ENCODE measurements at places on chromosomes 16 and 17.
A peak's percentile ranks its signal among the peaks of the same experiment; 100 is the strongest.

- DNase-seq: no peak
Observed at GRCh38 chr17:71937914-71938313, 182.9 kb upstream of the SOX9 start.

DNA sequence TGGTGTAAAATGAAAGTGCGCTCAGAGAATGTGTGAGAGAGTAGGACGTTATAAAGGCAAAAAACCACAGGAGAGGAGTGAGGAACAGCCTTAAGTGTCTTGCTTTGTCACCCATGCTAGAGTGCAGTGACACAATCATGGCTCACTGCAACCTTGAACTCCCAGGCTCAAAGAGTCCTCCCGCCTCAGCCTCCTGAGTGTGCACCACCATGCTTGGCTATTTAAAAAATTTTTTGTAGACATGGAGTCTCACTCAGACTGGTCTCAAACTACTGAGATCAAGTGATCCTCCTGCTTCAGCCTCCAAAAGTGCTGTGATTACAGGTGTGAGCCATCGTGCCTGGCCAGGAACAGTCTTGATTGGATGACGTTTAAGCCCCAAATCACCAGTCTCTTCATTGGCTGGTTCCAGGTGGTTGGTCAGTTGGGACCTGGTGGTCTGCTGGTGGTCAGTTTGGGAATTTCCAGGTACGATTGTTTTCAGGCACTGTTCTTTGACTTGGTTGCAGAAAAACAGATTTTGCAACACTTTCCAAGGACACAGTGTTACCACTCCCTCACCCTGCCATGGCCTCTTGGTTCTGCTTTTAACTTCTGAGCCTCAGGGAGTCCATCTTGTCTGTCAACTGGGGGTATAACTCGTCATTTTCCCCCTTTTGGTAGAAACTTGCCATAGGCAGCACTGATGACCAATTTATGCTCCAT lies 21.2 kb downstream of the DHODH start:
- DNase-seq: no peak

DNA sequence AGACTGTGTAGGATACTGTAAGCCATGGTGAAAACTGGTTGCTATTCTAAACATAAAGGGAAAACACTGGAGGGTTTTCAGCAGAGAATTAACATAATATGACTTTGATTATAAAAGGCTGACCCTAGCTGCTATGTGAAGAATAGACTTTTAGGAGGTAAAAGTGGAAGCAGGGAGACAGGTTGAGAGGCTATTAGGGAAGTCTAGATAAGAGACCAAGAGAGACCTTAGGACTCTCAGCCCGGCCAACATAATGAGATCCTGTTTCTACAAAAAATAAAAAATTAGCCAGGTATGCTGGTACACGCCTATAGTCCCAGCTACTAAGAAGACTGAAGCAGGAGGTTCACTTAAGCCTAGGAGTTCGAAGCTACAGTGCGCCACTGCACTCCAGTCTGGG lies 393.2 kb upstream of the PMFBP1 start:
- DNase-seq: no peak

DNA sequence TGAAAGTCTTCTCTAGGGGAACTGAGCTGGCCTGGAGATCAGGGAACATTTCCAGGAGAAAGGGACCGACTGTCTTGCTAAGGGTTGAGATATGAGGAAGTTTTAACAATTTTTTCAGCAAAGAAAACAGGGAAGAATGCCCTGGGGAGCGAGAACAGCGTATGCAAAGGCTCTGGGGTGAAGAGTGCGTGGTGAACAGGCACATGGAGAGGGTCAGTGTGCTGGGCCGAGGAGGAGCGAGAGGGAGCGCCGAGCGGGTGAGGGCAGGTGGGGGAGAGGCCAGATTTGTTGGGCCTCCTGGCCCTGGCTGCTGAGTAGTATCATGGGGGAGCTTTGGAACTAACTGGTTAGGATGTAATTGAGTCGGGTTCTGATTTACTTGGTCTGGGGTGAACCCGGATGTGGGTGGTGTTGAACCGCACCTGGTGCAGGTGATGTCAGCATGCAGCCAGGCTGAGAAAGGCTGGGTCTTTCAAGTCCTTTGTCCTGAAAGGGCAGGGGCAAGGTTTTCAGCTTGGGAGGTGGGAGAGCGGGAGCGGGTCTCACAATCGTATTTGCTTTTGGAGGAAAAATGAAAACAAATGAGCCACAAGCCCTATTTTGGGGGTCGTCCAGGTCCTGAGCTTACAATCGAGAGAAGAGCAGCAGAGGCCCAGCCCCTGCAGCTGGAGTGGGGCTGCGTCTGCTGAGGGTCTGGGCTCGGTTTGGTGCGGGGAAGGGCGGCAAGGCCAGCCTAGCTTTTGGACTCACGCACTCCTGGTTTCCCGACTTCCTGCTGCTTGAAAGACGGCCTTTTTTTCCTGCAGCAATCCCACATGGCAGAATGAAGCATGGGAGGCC lies 11.1 kb upstream of the WFDC1 start:
- no peak for DNase-seq

- DNase-seq: no peak
Observed at GRCh38 chr16:20326321-20326720, 992 bp downstream of the GP2 start.

GRCh38 chr16:52553322-52553721 lies 6.4 kb upstream of the TOX3 start:
- no peak for DNase-seq

DNA sequence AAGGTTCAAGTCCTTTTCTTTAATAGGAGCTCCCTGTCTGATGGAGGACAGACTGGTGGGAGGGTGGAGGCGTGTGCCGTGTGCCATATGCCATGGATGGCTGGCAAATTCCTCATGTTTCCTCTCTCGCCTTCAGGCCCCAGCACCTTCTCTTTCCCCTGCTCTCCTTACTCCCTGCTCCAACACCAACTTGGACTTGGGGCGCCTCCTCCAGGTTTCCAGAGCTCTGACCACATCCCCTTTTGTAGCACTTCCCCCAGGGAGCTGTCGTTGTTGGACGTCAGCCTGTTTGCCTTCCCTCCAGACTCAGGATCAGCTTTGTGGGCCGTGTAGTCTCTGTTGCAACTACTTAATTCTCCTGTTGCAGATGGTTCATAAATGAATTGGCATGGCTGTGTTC lies 30.7 kb downstream of the TMC7 start:
- DNase-seq: no peak

DNA sequence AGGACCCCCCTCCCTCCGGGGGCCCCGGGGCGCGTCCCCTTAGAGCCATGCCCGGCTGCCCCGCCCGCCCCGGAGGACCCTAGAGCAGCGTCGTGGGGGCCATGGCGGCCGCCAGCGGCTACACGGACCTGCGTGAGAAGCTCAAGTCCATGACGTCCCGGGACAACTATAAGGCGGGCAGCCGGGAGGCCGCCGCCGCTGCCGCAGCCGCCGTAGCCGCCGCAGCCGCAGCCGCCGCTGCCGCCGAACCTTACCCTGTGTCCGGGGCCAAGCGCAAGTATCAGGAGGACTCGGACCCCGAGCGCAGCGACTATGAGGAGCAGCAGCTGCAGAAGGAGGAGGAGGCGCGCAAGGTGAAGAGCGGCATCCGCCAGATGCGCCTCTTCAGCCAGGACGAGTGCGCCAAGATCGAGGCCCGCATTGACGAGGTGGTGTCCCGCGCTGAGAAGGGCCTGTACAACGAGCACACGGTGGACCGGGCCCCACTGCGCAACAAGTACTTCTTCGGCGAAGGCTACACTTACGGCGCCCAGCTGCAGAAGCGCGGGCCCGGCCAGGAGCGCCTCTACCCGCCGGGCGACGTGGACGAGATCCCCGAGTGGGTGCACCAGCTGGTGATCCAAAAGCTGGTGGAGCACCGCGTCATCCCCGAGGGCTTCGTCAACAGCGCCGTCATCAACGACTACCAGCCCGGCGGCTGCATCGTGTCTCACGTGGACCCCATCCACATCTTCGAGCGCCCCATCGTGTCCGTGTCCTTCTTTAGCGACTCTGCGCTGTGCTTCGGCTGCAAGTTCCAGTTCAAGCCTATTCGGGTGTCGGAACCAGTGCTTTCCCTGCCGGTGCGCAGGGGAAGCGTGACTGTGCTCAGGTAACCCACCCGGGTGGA lies 759 bp downstream of the ALKBH5 start:
- peak; percentile 57 for DNase-seq

- DNase-seq: no peak
Observed at GRCh38 chr17:5282642-5283217, 646 bp downstream of the RABEP1 start.

DNA sequence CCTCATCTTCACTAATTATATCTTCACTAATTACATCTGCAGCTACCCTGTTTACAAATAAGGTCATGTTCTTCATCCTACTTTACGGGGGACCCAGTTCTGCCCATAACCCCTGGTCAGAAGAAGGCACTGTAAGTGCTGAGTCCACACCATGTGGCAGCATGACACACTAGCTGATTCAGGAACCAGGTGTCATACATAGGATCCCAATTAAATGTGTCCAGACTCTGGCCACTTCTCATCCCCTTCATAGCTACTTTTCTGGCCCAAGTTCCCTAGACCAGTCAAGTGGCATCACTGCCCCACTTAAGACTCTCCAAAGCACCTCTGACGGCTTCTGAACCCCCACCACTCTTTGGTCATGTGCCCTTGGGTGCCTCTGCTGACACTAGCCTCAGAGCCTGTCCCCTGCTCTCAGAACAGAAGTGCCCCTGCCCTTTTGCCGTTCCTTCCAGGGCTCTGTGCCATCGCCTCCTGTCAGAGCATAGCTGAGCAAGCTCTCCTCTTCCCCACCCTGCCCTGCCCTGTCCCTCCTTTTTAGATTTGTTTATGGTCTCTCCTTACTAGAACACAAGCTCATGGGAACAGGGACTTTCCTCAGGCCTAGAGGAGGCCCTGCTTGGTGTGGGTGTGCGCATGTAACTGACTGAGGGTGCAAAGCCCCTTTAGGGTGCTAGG lies 61.1 kb downstream of the B9D1 start:
- no peak for DNase-seq

DNA sequence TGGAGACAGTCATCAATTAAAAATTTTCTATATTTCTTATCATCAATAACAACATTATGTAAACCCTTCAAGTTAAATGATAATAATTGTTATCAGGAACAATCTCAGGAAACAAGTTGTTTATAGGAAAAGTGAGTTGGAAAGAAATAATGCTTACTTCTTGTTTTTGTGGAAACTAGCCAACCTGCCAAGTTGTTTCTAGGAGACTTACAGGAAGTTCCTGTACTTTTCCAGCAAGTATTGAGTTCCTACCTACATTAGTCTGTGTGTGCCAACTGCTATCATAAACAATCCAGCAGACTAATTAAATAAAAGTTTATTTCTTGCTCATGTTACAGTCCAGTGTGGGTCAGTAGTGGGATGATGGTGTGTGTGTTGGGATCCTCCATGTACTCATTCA lies 1.6 kb upstream of the CCL14 start:
- DNase-seq: no peak

DNA sequence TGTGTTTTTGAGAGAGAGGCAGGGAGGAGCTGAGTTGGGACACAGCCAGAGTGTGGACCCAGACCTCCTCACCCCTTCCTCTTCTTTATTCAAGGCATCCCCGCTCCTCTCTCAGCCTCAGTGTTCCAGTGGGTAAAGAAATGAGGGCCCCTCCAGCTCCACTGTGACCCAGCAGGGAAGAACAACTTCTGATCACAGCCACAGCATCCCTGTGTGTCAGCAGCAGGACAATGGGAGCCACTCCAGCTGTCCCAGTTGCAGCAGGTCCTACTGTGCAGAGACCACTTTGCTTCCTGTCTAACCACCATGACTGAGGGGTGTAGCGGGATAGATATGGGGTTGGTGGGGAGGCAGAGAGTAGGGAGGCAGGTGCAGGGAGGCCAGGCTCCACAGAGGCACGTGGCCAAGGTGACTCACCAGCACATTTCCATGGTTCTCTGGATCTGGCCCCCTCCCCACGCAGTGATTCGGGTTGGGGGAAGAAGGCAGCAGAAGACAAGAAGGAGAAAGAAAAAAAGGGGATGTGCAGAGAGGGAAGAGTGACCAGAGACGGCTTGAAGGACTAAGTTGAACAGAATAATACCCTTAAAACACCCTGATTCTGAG lies 24.5 kb downstream of the PIK3R5 start:
- no peak for DNase-seq

DNA sequence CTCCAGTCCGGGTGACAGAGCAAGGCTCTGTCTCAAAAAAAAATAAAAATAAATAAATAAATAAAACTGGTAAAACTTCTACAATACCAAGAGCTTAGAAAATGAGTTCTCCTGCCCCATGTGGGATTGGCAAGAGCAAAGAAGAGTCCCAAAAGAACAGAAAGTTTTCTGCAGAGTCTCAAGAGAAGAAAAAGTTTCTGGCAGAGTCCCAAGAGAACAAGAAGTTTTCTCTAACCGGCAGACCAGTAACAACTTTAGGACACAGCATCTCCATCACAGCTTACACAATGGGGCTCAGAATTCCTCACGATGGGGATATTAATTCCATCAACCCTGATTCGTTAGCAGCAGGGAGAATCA lies 1.1 kb downstream of the SLC39A11 start:
- no peak for DNase-seq

DNA sequence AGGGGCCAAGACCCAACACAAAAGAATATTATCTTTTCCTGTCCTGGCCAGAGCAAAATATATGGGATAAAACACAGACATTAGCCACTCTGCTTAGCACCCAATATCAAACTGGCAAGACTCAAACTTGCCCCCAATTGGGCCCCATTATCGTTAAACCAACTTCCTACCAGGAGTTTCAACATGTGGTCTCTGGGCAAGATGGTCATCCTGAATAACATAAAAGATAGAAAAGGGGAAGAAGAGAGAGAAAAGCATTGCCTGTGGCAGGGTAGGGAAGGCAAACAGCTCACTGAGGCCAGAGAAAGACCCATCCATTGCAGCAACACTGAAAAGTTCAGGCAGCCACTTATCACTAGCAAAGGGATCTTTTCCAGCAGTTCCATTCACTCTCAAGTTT lies 502.1 kb downstream of the KIF2B start:
- no peak for DNase-seq

DNA sequence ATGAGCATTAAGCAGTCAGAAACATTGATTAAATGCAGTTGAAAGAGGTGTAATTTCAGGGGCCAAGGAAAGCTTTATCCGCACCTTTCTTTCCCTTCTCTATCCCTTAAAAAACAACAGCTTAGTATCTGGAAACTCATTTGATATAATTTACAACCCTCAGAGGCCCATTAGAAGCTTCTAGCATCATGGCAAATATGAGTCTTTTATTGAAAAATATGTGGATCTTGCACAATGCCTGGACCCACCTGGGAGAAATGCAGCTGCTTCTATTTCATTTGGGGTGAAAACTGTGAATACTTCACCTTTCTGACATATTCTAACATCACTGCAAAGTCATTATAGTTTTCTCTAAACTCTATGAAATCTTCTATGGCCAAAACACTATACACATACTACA lies 492.2 kb upstream of the PSMD7 start:
- no peak for DNase-seq

DNA sequence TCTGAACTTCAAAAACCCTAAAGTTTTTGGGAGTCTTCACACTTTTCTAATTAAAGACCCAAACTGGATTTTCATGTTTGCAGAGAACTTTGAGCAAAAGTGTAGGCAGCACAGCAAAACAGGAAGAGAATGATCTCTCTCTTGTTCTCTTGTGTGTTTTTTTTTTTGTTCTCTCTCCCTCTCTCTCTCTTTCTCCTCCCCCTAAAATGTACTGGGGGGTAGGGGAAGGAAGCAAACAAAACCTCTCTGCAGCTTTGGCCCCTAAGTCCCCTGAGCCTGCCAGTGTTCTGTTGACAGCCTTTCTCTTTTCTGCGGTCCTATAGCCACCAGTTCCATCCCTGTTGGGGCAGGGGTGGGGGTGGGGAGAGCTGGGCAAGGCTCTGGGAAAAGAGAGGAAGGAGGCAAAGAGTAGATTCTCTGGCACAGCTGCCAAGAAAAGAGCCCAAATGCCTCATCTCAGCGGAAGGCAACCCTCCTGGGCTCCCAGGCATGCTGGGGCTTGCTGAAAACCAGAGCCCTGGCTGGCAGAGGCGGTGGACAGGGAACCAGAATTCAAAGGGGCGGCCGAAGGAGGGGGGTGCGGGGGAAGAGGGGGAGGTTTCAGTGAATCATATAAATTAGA lies 295.3 kb downstream of the SOX9 start:
- DNase-seq: no peak

All from omental fat pad (tissue), 4 donors.